Neural cell (in vitro differentiated cells): ENCODE measurements at places on chromosomes 6 and 20. TPM values are rescaled to one million over a fixed set of nuclear protein-coding genes. Genes with fewer than 3 reads are reported as not detected.

HSPA1L gene
- 1.6 and 2.6 TPM in 2 replicates for polyA plus RNA-seq

TPX2 gene
- 1.6 and 2.1 TPM in 2 replicates for polyA plus RNA-seq

SNAP25 gene
- polyA plus RNA-seq, result 135 and 139 TPM in 2 replicates

CGA gene
- not detected in 2 replicates for polyA plus RNA-seq

OR2B6 gene
- not detected in 2 replicates for polyA plus RNA-seq

BFSP1 gene
- polyA plus RNA-seq, result 1.3 and 2.3 TPM in 2 replicates

CLPSL2 gene
- not detected in 2 replicates for polyA plus RNA-seq

ROS1 gene
- polyA plus RNA-seq, result not detected in 2 replicates

VWA7 gene
- 5.3 and 5.7 TPM in 2 replicates for polyA plus RNA-seq

FOXA2 gene
- not detected in 2 replicates for polyA plus RNA-seq

DYNLT2 gene
- polyA plus RNA-seq, result 1.8 and 2.8 TPM in 2 replicates

PPP1R16B gene
- 1.9 and 2.2 TPM in 2 replicates for polyA plus RNA-seq

OPRL1 gene
- polyA plus RNA-seq, result 18.3 and 18.4 TPM in 2 replicates

DOK5 gene
- 4.6 and 5.6 TPM in 2 replicates for polyA plus RNA-seq

DEFB114 gene
- polyA plus RNA-seq, result not detected in 2 replicates

FERMT1 gene
- polyA plus RNA-seq, result 0.16 TPM in 1 of 2 replicates, not detected in the other

GTSF1L gene
- not detected in 2 replicates for polyA plus RNA-seq

GGTLC1 gene
- polyA plus RNA-seq, result not detected in 2 replicates

RANBP9 gene
- 51.7 and 52.2 TPM in 2 replicates for polyA plus RNA-seq

SLC13A3 gene
- polyA plus RNA-seq, result 5.5 and 8.3 TPM in 2 replicates

SRSF12 gene
- polyA plus RNA-seq, result 42.1 and 44.0 TPM in 2 replicates

RSPO3 gene
- polyA plus RNA-seq, result 0.20 and 0.48 TPM in 2 replicates

CCN2 gene
- polyA plus RNA-seq, result 1.5 and 2.3 TPM in 2 replicates

FAM217A gene
- not detected in 2 replicates for polyA plus RNA-seq

TOMM34 gene
- polyA plus RNA-seq, result 10.0 and 11.7 TPM in 2 replicates

TAGAP gene
- polyA plus RNA-seq, result not detected in 2 replicates

C20orf141 gene
- not detected in 2 replicates for polyA plus RNA-seq

OR2H1 gene
- polyA plus RNA-seq, result not detected in 2 replicates

NRN1 gene
- polyA plus RNA-seq, result 3.5 and 4.4 TPM in 2 replicates

UBE2C gene
- 2.5 and 4.9 TPM in 2 replicates for polyA plus RNA-seq
